Glomerular endothelial cell (primary cell): ENCODE measurements at places on chromosomes 5 and 9. TPM values are rescaled to one million over a fixed set of nuclear protein-coding genes. Genes with fewer than 3 reads are reported as not detected.

GRCh38 chr5:555058-555623 is 30.9 kb upstream of the SLC9A3 start:
- no peak for DNase-seq

GRCh38 chr5:97458851-97459250 is 275.8 kb upstream of the RIOK2 start:
- no peak for DNase-seq

- DNase-seq = no peak
Observed at GRCh38 chr9:123568691-123569688, 213.0 kb downstream of the CRB2 start.

- DNase-seq = no peak
Observed at GRCh38 chr9:994005-994404, 17.6 kb downstream of the DMRT3 start.

Gene PCDHAC2
- total RNA-seq = not detected in 2 replicates

DNA sequence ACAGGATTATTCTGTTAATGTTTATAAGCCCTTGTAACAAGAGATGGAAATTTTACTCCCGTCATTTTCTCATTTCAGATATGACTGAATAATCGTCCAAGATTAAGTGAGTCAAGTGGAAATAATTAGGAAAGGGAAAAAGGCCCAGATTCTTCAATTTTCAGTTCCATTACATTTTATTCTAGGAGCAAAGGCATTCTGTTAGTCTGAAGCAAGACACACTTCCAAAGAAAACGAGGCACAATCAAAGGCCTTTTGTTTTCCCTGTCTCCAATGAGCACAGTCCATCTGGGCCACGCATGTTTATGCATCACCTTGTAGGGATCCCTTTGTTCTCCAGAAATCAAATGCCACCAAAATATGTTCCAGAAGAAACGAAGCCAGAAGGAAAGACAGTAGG is 382.9 kb upstream of the RFX3 start:
- no peak for DNase-seq

Gene C9orf85
- total RNA-seq = 10.0 and 12.7 TPM in 2 replicates
